ELR (cell line): ENCODE measurements at places on chromosomes 4 and X.
A peak's percentile ranks its signal among the peaks of the same experiment; 100 is the strongest.

DNA sequence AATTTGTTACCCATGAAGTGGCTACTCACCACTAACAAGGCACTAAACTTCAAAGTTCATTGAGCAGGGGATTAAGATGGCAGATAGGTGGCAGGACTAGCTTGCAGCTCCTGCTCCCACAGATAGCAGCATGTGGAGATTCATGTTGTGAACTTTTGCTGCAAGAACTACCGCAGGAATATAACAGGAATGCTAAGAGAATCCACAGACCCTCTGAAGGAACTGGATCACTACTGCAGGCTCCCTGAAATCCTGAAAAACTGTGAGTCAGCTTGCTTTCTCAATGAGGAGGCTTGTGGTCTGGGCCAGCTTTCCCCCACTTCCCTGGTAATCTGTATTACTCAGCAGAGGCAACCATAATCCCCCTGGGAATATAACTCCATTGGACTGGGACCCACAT lies 118.5 kb upstream of the VCX2 start:
- DNase-seq = peak; percentile 57

DNA sequence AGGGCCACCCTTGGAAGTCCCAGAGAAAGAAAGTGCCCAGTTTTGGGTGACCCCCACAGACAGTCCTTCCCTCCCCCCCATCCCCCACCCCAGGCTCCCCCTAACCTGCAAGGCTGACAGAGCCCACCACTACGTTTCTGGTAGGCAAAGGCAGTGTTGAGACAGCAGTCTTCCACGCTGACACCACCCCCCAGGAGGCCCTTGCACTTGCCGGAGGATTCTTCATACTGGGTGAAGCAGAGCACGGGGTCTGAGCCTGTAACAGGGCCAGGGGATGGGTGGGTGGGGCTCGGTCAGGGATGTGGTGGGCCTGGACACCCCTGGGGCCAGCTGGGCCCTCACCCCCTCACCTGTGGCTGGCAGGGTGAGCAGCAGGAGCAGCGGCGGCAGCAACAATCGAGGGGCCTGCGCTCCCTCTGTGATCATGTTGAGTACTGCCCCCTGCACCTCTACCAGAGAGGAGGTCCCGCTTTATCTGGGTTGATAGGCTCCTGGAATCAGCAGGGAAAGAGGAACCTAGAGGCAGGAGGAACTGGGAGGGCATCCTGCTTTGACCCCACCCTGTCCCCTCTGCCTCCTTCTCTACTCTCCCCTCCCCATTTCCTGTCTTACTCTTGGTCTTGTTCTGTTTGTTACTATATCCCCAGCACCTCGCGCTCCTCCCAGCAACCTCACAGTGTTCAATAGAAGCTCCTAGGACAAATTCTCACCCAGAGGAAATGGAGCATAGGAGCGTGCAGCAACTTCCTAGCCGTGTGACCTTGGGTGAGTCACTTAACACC lies at the start of gene CFP:
Gene CFP, minus strand, starts transcription at position 512 of the 782 bp plus-strand sequence. Its CDS starts 86 bp downstream, at position 426.
- DNase-seq = no peak

- no peak for DNase-seq
Observed at GRCh38 chr4:9870165-9870790, 88.8 kb downstream of the DRD5 start.

- no peak for DNase-seq
Observed at GRCh38 chr4:123209436-123209835, 187.2 kb upstream of the SPRY1 start.

- no peak for DNase-seq
Observed at GRCh38 chr4:86565651-86566050, 28.5 kb upstream of the PTPN13 start.

GRCh38 chr4:100146756-100147155 lies 43.5 kb downstream of the DDIT4L start:
- DNase-seq = peak; percentile 6

DNA sequence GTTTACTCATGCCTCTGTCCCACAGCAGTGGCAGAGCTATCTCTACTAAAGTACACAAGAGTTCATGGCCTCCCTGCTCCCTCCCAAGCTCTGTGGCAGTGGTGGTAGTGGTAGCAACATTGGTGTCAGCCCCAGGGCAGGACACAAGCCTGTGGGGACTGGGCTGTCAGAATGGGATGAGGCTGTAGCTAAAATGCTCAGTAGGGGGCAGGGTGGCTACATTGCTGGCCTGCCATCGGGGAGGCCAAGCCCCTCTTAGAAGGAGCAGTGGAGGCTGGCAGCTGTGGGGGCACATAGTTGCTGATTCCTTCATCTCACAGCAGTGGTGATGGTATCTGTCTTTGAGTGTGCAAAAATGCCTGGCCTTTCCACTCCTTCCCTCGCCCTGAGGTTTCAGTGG lies 461.7 kb downstream of the PCDH18 start:
- DNase-seq = no peak

GRCh38 chr4:184653650-184654049 lies 4.1 kb downstream of the PRIMPOL start:
- DNase-seq = peak; percentile 63

GRCh38 chr4:73718375-73719373 lies 21.7 kb upstream of the CXCL8 start:
- peak; percentile 56 for DNase-seq

GRCh38 chrX:57121816-57122215 lies 468 bp upstream of the SPIN2B start:
- DNase-seq = no peak

DNA sequence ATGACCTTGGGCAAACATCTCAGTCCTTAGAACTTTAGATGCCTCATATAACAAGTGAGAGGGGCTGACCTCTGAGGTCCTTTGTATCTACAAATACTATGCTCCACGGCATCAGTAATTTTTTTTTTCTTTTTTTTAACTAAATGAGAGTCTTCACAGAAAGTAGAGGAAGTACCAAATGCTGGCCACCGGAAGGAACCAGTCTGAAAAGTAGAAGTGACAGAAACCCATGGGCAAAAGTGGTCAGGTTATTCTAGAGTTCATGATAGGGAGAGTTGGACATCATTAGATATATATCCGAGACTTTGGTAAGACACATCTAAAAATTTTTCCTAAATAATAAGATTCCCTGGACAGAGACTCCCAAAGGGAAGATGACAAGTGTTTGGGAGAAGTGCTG lies 53.7 kb downstream of the COQ2 start:
- DNase-seq = no peak

DNA sequence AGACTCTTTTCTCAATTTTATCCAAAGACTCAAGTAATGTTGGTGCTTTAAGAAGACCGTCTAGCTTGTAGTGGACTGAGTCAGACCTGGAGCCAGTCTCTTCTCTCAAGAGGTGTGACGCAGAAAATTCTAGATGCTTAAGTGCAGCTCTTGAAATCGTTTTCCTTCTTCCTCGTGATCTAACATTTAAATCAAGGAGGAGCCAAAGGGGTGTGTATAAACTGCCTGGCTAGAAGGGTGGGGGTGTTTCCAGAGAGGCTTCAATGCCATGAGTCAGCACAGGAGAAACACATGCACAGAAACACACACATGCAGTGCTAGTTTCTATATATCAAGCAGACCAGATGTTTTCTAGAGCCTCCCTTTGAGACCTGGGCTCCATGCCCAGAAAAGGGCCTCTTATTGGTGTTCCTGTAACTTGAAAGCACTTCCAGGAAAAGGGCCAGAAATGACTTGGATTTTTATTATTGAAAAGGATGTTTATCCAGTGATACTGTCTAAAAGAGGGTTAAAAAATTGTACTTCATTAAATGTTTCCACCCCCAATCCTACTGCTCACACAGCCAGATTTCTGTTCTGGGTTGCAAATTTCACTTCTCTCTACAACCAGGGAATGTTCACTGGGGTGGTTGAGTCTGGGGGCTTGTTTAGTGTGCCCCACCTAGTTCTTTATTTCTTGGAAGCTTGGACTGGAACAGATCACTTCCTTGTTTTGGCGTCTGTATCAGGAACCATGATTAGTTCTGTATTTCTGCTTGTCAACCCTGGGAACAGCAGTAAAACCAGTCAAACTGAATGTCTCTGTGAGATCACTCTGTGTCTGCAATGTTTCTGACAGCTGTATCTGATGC lies at the start of gene CLIC2:
Gene CLIC2, minus strand, starts transcription at position 129 of the 851 bp plus-strand sequence. CDS start 187 bp downstream, outside the sequence.
- peak; percentile 23 for DNase-seq

DNA sequence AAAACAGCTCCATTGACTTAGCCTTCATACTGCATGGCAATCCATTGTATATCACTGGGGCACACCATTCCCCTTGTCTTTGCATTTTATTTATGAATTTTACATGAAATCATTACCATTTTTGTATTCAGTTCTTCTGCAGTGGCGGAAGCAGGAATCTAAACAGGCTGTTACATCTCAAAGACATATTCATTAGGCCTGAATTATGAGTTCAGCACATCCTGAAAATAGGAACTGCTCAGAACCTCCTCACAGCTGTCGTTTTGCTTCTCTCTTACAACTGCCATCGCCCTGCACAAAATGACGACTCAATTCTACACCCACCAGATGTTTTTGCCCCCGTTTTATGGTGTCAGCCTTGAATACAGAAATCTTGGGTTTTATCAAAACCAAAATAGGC lies 474.4 kb upstream of the MAGEB18 start:
- no peak for DNase-seq

- DNase-seq = peak; percentile 48
Observed at GRCh38 chrX:136209016-136209738, 42.0 kb downstream of the MAP7D3 start.

- no peak for DNase-seq
Observed at GRCh38 chr4:112343330-112344080, 46.3 kb downstream of the ALPK1 start.

DNA sequence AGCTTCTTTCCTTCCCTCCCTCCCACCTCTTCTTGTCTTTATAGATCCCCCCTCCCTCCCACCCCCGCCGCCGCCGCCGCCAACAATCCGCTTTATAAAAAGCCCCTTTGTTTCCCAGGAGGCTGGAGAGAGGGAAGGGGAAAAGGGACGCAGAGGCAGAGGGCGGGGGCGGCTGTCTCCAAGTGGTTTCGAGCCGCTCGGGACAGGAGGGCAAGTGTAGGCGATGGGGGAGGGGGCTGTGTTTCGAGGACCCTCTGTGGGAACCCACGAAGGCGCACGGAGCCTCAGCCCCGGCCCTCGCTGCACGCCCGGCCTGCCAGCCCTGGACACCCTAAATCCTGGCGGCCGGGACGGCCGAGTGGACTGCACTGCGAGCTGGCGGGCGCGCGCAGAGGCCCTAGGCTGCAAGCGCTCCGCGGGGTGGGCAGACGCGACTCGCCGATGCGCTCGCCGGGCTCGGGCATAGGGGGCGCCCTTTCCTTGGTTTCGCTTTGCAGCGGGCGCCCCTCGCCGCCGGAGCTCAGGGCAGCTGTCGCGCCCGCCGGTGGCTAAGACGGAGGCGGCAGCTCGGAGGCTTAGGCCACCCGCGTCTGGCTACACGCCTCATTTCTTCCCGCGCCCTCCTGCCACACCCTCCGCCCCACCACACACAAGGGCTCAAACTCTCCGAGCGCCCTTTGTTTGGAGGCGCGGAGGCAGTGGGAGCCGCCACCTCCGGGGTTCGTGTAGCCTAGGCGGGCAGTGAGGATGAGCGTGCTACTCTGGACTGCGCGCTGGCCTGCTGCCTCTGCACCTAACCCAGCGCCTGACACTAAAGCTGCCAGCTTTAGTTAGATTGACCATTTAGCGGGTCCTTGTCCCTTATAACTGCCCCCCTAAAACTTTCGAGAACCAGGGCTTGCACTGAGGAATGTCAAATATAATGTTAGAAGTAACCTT lies 2.2 kb downstream of the MAMLD1 start:
- peak; percentile 66 for DNase-seq

- DNase-seq = no peak
Observed at GRCh38 chrX:2261831-2262667, 238.7 kb downstream of the DHRSX start.

GRCh38 chr4:182242787-182243186 lies 415 bp upstream of the TENM3 start:
- DNase-seq = peak; percentile 67

DNA sequence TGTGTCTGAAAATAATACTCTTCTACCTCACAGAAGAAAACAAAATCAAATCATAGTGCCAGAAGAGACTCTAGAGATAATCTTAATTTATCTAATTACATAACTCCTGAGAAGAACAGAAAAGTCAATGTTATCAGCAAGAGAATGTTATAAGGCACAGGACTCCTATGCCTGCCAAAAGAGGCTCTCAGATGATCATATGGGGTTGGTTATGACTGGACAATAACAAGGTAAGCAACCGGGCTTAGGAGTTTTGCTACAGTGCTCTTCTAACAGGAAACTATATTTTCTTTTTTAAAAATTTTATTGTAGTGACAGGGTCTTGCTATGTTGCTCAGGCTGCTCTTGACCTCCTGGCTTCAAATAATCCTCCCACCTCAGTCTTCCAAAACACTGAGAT lies 3.5 kb upstream of the C4orf17 start:
- no peak for DNase-seq

GRCh38 chrX:72142094-72142793 lies 10.5 kb upstream of the RTL5 start:
- DNase-seq = no peak

- peak; percentile 33 for DNase-seq
Observed at GRCh38 chr4:74097631-74098426, 1.2 kb downstream of the CXCL2 start.

DNA sequence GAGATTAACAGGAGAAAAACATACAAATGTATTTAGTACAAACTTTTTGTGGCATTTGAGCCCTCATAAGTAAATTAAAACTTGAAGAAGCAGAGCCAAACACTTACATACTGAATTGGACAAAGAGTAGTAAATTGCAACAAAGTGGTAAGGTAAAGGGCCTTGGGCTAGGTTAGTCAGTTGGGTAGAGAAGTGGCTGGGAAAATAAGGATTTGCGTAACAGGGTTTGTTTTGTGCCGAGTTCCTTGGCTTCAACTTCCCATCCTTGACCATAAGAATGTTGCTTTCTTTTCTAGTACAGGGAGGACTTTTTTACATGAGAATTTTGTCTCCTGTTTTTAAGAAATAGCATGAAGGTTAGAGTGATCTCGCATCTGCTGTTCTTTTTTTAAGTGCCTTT lies 33.3 kb upstream of the DSPP start:
- peak; percentile 35 for DNase-seq

DNA sequence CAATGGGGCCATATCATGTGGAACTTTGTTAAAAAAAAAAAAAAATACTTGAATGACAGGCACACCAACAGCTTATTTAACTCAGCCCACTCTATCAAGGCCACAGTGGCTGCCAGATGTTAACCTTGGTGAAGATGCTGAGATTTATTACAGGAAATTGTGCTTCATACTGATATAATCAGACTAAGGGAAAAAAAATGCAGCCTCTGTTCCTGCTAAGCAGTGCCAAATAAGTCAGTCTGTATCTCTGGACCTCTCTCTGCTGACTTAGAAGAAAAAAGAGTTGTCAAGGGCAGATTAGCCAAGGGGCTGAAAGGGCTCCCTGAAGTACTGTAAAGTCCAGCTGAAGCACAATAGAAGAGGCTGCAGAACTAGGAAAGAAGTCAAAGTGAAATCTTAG lies 677.7 kb upstream of the HTR2C start:
- DNase-seq = no peak

DNA sequence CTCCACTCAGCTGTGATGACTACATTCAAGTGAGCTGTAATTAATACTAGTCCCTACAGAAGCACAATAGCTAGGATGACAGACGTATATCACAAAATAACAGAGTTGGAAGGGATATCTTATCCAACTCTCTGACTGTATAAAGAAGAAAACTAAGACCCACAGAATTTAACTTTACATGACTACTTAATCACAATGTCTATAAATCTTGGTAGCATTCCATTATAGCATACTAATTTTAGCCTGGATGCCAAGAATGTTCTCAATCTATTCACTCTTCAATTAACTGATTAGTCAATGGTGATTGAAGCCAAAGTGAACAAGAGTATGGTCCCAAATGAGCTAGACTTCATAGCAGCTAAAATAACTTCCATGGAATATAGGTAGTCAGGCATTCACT lies 31.2 kb downstream of the RPS6KA6 start:
- peak; percentile 9 for DNase-seq

- no peak for DNase-seq
Observed at GRCh38 chr4:40837094-40837870, 87.5 kb downstream of the NSUN7 start.
